Fibroblast of skin of scalp (primary cell): ENCODE measurements at places on chromosomes 2 and 18.

DNA sequence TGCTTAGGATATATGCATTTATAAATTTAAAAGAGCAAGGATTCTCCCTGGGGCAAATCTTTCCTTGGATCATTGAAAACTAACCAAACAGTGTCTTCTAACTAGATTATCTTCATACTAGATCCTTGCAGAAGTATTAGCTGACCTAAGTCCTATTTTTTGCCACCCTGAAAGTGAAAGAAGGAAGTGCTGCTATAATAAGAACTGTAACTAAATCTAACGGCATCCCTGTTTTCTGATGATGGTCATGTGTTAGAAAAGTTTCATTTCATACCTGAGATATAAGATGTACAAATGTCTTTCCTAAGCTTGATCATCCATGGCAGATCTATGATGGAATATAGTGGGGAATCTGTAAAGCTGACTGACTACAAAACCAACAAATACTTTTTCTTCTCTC, 102.7 kb downstream of the MAP2 start:
- DNase-seq, result peak; percentile 1

DNA sequence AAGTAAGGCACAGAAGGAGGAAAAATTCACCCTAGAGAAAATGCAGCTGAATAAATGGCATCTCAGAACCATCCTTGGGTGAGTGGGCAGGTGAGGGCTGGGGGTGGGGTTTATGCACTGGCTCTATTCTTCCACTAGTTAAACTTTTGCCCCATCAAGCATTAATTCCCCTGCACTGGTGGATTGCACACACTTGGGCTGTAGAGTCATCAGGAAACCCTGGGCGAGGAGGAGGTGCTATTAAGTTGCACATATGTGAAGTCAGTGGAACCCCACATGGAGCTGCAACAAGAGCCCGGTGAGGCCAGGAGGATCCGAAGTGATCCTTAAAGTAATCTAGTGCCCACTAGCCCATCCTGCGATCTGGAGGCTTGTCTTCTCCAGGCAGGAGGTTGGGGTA, 6.8 kb upstream of the DNAJB2 start:
- no peak for DNase-seq

GRCh38 chr18:6879508-6880195, 150.1 kb downstream of the ARHGAP28 start:
- no peak for DNase-seq

DNA sequence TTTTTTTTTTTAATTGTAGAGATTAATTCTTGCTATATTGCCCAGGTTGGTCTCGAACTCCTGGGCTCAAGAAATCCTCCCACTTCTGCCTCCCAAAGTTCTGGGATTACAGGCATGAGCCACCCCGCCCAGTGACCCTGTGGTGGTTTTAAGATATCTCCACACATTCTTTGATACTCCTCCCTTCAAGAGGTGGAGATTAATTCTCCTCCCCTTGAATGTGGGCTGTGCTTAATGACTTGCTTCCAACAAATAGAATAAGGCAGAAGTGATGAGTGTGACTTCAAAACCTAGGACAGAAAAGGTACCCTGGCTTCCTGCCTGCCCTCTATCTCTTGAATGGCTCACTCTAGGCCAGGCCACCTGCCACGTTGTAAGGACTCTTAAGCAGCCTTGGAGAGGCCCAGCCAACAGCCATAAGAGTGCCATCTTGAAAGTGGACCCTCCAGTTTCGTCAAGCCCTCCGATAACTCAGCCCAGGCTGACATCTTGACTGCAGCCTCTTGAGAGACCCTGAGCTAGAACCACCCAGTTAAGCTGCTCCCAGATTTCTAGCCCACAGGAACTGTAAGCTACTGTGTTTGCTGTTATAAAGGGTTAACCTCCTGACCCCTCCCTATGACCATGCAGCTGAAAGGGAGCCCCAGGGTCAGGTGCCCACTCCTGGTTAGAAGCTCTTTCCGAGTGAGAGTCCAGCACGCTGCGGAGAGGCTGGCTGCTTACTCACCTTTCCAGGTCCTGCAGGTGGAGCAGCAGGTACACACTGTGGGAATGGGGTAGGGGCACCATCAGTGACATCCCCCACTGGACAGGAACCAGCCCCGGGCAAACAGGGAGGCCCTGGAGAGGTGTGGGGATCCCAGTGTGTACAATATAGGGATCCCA, 27.6 kb downstream of the MRPL35 start:
- no peak for DNase-seq

- no peak for DNase-seq
These were observed 328.7 kb downstream of the SMAD2 start for GRCh38 chr18:47601581-47602272.

GRCh38 chr2:113172721-113173541, 840 bp upstream of the PSD4 start:
- DNase-seq, result no peak

- no peak for DNase-seq
These were observed 6.4 kb upstream of the TNS1 start for GRCh38 chr2:218009231-218009630.

DNA sequence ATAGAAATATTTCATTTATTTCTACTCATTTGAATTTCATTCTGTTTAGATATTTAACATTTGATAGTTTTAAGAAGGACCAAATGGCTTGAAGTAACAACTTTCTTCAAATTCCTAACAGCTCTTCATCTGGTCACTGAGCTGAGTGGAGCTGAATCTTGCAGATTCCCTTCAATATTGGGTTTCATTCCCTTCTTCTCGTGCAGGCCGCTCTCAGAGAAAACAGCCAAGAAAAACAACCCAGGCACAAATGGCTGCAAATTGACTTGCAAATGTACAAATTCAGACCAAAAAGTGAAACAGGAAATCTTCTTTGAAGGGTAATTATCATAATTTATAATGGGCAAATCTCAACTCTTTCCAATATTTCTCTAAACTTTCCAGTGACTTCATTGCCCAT, 30.3 kb upstream of the GCG start:
- no peak for DNase-seq

DNA sequence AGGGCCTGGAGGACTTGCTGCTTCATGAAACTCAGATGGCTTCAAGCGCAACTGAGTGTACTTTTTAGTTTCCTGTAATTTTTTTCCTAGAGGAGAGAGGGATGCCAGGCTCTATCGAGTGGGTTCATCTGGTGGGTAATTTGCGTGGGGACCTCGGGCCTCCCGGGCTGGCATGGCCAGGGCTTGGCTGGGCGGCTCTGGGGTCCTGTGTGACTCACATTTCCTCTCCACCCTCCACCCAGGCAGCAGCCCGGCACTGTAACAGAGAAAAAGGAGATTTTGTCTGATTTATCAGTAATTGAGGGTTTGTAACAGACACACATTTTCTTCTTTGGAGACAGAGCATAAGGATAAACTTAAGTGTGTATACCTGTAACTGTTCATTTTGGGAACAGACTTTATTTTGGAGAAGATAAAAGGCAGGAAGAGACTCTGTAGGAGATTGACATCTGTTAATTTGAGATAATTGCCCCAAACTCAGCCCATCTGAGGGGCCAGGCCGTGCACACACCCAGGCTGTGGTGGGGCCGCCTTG, 64.3 kb downstream of the NFATC1 start:
- DNase-seq, result no peak

GRCh38 chr2:233116946-233117345, 56.8 kb downstream of the INPP5D start:
- DNase-seq, result no peak

GRCh38 chr2:136530146-136530545, 235.2 kb upstream of the THSD7B start:
- DNase-seq, result no peak

GRCh38 chr2:4915357-4915756, 776.8 kb upstream of the SOX11 start:
- DNase-seq, result no peak

- DNase-seq, result no peak
These were observed 27.9 kb upstream of the GLI2 start for GRCh38 chr2:120707816-120708215.

- no peak for DNase-seq
These were observed 165.5 kb upstream of the ACVR2A start for GRCh38 chr2:147679191-147679954.

- DNase-seq, result peak; percentile 47
These were observed 201.9 kb downstream of the CLIP4 start for GRCh38 chr2:29317077-29317517.

DNA sequence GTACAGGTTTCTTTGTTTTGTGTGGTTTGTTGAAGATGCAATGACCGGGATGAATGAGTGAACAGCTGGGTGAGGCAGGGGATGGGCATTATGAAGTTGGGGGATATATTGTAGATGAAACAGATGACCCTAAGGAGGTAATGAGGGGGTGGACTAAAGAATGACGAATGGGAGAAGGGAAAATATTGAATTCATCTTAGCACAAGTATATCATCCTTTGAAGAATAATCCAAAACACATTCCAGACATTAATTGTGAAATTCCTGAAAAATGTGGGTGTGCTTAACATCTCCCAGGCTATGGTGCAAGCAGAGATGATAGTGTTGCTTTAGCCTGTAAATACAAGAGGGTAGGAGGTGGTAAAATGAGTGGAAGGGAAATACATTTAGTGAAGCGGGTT, 5.8 kb downstream of the CRIM1 start:
- DNase-seq, result peak; percentile 62

DNA sequence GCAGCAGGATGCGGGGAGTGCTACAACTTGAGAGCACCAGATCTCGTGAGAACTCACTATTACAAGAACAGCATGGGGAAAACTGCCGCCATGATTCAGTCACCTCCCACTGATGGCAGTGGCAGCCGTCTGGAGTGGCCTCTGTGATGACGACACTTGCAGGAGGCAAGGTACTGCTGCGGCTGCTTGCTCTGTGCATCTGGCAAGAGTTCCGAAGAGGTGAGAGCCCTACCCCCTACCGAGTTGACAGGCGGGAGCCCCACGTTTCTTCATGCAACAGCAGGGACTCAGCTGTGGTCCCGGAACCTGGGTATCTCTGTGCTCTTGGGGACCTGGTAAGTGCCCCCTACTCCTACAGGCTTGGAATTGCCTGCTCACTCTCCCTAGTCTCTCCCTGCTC, 1672.7 kb upstream of the TMEFF2 start:
- no peak for DNase-seq

DNA sequence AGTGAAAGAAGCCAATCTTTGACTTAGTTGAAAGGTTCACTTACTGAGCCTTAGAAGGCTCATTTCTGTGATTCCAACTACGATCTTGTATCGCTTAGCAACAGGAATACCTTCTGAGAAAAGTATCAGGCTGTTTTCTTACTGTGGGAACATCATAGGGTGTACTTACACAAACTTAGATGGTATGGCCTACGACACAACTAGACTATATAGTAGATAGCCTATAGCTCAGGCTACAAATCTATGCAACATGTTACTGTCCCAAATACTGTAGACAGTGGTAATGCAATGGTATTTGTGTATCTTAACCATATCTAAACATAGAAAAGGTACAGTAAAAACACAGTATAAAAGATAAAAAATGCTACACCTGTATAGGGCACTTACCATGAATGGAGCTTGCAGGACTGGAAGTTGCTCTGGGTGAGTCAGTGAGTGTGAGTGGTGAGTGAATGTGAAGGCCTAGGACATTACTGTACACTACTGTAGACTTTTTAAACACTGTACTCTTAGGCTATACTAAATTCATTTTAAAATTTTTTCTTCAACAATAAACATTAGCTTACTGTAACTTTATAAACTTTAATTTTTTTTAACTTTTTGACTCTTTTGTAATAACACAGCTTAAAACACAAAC, 148.8 kb upstream of the STON1 start:
- no peak for DNase-seq

- no peak for DNase-seq
These were observed 59.0 kb downstream of the CHRNA1 start for GRCh38 chr2:174705321-174705720.

DNA sequence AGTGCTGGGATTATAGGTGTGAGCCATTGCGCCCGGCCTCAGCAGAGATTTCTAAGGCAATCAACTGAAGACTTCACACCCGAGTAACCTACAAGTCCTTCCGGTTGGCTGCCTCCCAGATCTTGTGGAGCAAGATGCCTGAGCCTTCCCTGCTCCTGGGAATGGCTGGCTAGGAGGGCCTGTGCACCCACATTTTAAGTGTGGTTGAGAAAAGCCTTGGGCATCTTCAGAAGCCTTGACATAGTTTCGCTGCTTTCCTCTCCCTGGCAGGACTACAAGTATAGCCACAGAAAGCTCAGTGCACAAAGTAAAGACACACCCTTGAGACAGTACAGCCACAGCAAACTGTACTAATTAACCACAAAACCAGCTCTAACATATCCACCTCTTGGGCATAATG, 35.2 kb downstream of the E2F6 start:
- no peak for DNase-seq

DNA sequence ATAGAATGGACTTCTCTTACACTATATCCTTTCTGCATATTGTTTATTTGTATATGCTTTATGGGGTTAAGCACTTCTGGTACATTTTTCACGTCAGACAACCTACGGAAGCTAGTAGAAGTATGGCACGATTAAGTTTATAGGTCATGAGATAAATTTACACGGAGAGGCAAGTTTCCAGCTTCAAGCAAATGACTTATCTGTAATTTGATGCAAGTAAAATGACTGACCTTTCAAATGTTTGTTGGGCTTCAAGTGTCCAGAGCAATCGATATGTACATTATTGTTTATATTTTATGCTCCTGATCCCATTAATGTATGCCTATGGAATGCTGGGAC, 97.5 kb upstream of the EFEMP1 start:
- DNase-seq, result no peak

GRCh38 chr2:54114936-54115283, 505 bp upstream of the ACYP2 start:
- no peak for DNase-seq

GRCh38 chr2:41963661-41964525, 83.9 kb upstream of the PKDCC start:
- peak; percentile 52 for DNase-seq

GRCh38 chr2:180621366-180621765, 359.0 kb upstream of the UBE2E3 start:
- no peak for DNase-seq

DNA sequence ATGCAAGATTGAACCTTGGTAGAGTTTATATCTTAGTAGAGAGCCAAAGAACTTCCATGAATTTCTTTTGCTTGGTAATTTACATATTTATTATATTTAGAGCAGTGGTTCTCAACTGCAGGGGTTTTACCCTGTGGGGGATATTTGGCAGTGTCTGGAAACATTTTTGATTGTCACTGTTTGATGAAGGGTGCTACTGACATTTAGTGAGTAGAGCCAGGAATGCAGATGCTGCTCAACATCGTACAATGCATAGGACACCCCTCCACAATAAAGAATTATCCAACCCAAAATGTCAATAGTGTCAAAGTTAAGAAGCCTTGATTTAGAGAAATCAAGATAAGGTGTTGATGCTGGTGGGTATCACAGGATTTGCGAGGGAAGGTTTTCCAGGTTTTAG, 14.7 kb downstream of the AGFG1 start:
- DNase-seq, result no peak

DNA sequence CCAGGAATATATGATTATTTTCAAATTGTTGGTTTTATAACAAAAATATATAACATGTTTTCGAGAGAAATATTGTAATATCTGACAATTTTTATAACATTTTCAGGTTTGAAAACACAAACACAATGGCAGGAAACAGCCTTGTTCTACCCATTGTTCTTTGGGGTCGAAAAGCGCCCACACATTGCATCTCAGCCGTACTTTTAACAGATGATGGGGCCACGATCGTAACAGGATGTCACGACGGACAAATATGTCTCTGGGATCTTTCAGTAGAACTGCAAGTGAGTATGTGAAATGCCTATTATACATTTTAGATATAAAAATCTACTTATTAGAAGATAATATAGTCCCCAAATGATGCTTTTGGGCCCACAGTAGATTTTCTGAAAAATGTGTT, 21.2 kb downstream of the WDR7 start:
- DNase-seq, result no peak
